Right atrium auricular region (tissue), 2 donors: ENCODE measurements at places on chromosomes 12 and 14.

GRCh38 chr12:1632702-1633101 lies 3.7 kb downstream of the WNT5B start:
- DNase-seq: no peak

GRCh38 chr12:52498946-52499345 lies 5.9 kb upstream of the KRT6A start:
- no peak for DNase-seq

- DNase-seq: no peak
Observed at GRCh38 chr12:89468648-89469326, 55.8 kb downstream of the GALNT4 start.

GRCh38 chr12:110366321-110367142 lies 37.0 kb downstream of the ANAPC7 start:
- no peak for DNase-seq

GRCh38 chr14:75885829-75886228 lies 96.0 kb downstream of the TGFB3 start:
- no peak for DNase-seq

- DNase-seq: no peak
Observed at GRCh38 chr14:84036840-84037239, 1493.1 kb upstream of the FLRT2 start.

GRCh38 chr14:95300697-95301526 lies 18.8 kb downstream of the CLMN start:
- no peak for DNase-seq

DNA sequence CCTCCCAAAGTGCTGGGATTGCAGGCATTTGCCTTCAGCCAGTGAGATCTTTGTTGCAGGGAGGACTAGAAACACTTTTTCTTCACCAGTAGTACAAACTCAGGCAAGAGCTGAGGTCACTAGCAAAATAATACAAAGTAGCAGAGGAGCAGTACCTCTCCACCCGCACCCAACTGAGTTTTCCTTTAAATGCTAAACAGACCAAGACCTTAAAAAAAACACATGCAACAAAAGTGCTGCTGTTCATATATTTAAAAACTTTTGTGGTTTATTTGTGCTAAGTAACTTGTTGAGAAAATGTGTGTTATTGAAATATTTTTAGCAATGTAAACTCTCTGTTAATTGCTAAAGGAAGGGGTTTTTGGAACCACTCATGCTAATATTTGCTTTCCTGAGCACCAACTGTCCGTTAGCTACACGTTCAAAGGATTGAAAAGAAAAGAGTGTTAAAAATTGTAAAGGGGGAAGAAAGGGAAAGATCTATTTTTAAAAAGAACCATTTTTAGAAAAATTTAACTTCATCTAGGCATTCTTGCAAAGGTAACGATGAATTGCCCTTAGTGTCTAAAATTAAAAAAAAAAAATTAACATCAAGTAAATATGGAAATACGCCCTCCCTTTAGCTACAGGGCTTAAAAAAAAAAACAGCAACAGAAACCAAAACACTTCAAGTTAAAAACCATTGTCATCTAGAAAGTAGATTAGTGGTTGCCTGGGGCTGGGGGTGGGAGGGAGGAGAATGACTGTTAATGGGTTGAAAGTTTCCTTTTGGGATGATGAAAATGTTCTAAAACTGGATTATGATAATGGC lies 114.0 kb upstream of the KRAS start:
- no peak for DNase-seq

GRCh38 chr14:34098045-34098984 lies 147.4 kb upstream of the EGLN3 start:
- no peak for DNase-seq

GRCh38 chr12:72747111-72747849 lies 475.1 kb downstream of the TRHDE start:
- DNase-seq: no peak
